ENCODE measurements at places on chromosomes 5 and 9. TPM values are rescaled to one million over a fixed set of nuclear protein-coding genes. Genes with fewer than 3 reads are reported as not detected.

Gene FAM153A
- total RNA-seq: not detected

Gene CCDC152
- 0.90 TPM for total RNA-seq

Gene DOCK2
- total RNA-seq: 1.4 TPM

GRCh38 chr5:124157320-124157719, 589.1 kb downstream of the ZNF608 start:
- peak overlapping the region; percentile 51 for H3K4me3 ChIP-seq
- H3K36me3 ChIP-seq: no peaks in the 10 kb centered on the region
- H3K27ac ChIP-seq: no peak overlapping the region
- H3K4me1 ChIP-seq: no peaks in the 10 kb centered on the region
- no peak for DNase-seq
- no peaks in the 10 kb centered on the region for H3K27me3 ChIP-seq

DNA sequence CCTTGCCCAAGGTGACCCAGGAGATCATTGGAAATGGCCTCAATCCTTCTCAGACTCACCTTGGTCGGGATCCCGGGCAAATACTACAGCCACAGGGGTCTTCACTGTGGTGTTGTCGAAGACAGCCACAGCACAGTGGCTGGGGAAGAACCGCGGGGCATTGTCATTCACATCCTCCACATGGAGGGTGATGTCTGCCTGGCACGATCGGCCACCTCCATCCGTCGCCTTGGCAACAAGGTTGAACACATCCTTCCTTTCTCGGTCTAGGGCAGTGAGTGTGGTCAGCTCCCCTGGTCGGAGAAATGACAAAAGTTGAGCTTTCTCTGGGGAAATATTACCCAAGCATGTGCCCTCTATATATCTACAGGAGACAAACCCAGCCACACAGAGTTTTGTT, 56.8 kb downstream of the FAT2 start:
- no peak overlapping the region for H3K4me3 ChIP-seq
- H3K36me3 ChIP-seq: no peaks in the 10 kb centered on the region
- peaks cover 3% of the 10 kb centered on the region for H3K27me3 ChIP-seq
- H3K4me1 ChIP-seq: no peaks in the 10 kb centered on the region
- no peak for DNase-seq
- H3K27ac ChIP-seq: no peak overlapping the region

DNA sequence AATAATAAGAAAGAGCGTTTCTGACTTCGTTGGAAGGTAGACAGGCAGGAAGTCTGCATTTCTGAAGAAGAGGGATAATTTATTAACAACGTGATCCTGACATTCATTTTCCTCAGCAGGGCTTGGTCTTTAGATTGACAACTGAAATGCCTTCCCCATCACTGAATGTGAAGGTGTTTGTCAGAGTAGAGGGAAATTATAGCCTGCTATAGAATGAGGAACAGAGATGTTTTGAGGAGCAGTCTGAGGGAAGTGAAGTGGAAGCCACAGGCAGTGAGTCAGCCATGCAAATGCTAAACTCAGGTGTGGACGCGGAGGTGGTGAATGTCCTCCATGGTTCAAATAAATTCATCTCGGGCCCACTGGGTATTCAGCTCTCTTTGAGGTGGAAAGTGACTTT, 30.5 kb downstream of the C7 start:
- H3K36me3 ChIP-seq: no peaks in the 10 kb centered on the region
- H3K4me1 ChIP-seq: no peaks in the 10 kb centered on the region
- H3K27me3 ChIP-seq: no peaks in the 10 kb centered on the region
- H3K4me3 ChIP-seq: no peak overlapping the region

GRCh38 chr5:123976379-123977033, 464.5 kb downstream of the CSNK1G3 start:
- no peak overlapping the region for H3K4me3 ChIP-seq
- DNase-seq: no peak
- H3K27ac ChIP-seq: no peak overlapping the region
- H3K4me1 ChIP-seq: no peaks in the 10 kb centered on the region
- no peaks in the 10 kb centered on the region for H3K36me3 ChIP-seq
- H3K27me3 ChIP-seq: no peaks in the 10 kb centered on the region

DNA sequence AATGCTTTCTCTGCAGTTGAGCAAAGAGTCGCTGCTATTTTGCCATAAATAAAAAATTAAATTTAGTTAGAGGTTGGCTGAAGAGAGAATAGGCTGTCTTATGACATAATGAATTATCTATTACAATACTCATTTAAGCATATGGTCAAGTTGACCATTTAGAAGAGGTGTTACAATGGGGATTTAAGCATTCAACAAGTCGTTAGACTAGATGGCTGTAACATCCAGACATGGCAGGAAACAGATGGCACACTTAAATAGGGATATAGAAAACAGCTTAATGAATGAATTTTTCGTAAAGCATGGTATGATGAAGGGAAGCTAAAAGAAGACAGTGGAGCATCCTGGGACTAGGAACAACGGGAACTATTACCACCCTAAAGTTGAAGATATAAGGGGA, 160.3 kb upstream of the PTPRD start:
- no peak overlapping the region for H3K4me3 ChIP-seq
- H3K4me1 ChIP-seq: no peaks in the 10 kb centered on the region
- H3K27ac ChIP-seq: no peak overlapping the region
- H3K36me3 ChIP-seq: no peaks in the 10 kb centered on the region
- no peaks in the 10 kb centered on the region for H3K27me3 ChIP-seq

DNA sequence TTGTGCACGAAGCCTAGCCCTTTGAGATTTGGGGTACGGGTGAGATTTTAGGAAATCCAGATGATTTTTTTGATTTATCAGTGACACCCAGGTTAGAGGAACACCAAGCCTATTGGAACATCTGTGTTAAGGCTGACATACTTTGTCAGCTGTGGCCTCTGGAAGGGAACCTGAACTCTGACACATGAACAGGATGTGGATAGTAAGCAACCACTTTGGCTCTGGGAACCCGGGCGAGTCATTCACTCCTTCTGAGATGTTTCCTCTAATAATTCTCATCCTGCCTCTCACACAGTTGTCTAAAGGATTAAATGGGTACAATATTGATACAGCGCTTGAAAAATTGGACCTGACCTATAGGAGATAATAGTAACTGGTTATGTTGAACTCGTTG, 67.8 kb downstream of the FGF1 start:
- no peak overlapping the region for H3K4me3 ChIP-seq
- DNase-seq: peak; percentile 93
- peaks cover 27% of the 10 kb centered on the region for H3K4me1 ChIP-seq
- no peaks in the 10 kb centered on the region for H3K36me3 ChIP-seq

DNA sequence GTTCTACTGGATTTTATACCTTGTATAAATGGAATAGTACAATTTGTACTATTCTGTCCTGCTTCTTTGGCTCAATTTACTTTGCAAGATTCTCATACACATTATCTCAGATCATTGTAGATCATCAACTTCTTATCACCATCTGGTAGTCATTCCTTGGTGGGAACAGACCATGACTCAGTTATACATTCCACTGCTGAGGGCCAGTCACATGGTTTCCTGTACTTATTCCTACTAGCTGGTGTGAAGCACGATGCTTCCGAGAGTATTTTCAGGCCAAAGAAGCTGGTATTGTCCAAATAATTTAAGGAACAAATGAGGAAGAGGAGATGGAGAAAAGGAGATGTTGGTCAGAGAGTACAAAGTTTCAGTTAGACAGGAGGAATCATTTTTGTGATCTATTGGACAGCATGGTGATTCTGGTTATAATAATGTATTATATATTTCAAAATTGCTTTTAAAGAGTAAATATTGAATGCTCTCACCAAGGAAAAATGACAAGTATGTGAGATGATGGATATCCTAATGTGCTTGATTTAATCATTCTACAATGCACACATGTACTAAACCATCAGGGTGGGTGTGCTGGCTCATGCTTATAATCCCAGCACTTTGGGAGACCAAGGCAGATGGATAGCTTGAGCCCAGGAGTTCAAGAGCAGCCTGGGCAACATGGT, 124.1 kb downstream of the SYK start:
- no peaks in the 10 kb centered on the region for H3K27me3 ChIP-seq
- H3K4me3 ChIP-seq: no peak overlapping the region
- H3K36me3 ChIP-seq: no peaks in the 10 kb centered on the region
- H3K27ac ChIP-seq: peak overlapping the region; percentile 39

DNA sequence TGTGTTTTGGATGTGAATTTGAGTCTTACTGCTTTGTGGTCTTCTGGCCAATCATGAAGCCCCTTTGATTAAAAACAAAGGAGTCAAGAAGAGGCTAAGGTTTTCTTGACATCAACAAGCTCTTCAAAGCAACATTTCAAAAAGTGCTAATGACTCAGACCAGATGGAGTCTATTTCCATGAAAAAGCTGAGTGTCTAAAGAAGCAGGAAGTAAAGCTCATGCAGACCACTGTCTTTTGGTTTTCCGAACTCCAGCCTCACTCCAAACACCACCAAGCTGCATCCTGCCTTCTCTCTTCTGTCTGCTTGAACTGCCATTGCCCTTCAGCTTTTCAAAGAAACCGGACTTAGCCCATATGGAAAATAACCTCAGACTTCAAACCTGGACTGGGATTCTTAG, 115.2 kb downstream of the PRDM6 start:
- no peak overlapping the region for H3K27ac ChIP-seq
- no peak overlapping the region for H3K4me3 ChIP-seq
- H3K27me3 ChIP-seq: no peaks in the 10 kb centered on the region
- no peaks in the 10 kb centered on the region for H3K36me3 ChIP-seq
- peak; percentile 35 for DNase-seq
- H3K4me1 ChIP-seq: peaks cover 20% of the 10 kb centered on the region

Data from IMR-90 (cell line).